Adrenal gland (tissue), 19 donors: ENCODE measurements at places on chromosomes 6 and 20.

GRCh38 chr6:26478985-26479278 lies 21.2 kb upstream of the BTN1A1 start:
- H3K36me3 ChIP-seq: no peaks in the 10 kb centered on the region
- DNase-seq: no peak
- no peaks in the 10 kb centered on the region for H3K27me3 ChIP-seq
- H3K4me1 ChIP-seq: peaks cover 14% of the 10 kb centered on the region
- no peak overlapping the region for H3K27ac ChIP-seq
- H3K4me3 ChIP-seq: no peak overlapping the region

DNA sequence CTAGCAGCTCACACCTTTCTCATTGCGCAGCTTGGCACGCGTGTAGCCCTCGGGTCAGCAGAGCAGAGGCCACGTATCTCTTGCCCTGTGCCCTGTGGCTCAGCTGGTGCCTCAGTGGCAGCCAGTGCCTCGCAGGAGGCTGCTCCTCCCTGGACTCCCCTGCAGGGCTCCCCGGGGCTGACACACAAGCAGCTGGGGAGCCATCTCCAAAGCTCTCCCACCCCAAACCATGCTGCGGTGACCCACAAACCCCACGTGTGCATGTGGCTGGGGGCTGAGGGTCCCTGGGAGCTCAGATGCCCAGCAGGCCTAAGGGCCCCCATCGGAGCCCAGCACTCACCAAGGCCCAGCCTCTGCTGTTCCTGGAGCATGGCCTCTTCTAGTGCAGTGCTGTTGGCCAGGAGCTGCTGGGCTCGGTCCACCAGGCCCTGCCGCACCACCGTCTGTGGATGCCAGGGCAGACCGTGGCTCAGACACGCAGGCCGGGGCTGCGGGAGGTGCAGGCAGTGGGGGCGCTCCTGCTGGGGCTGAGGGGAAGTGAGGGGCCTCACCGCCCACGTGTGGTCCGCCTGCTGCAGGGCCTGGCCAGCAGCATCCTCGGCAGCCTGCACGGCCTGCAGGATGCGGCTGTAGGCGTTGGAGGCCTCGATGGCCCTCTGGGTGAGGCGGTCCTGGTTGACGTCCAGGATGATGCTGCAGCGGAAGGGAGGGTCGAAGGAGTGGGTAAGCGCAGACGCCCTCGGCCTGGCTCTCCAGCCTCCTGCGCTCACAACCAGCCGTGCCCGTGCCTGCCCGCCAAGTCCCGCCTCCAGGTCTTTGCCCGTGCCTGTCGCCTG lies 13.8 kb downstream of the ADRM1 start:
- peaks cover 75% of the 10 kb centered on the region for H3K36me3 ChIP-seq
- no peak overlapping the region for H3K4me3 ChIP-seq
- no peaks in the 10 kb centered on the region for H3K27me3 ChIP-seq

GRCh38 chr6:158050955-158051354 lies 69.3 kb downstream of the SYNJ2 start:
- no peak overlapping the region for H3K27ac ChIP-seq
- H3K27me3 ChIP-seq: no peaks in the 10 kb centered on the region
- no peak overlapping the region for H3K4me3 ChIP-seq
- no peaks in the 10 kb centered on the region for H3K36me3 ChIP-seq
- H3K4me1 ChIP-seq: peaks cover 1% of the 10 kb centered on the region

GRCh38 chr20:19885939-19886660 lies 128.0 kb downstream of the RIN2 start:
- H3K36me3 ChIP-seq: no peaks in the 10 kb centered on the region
- H3K27me3 ChIP-seq: no peaks in the 10 kb centered on the region
- peak overlapping the region; percentile 84 for H3K27ac ChIP-seq
- peak; percentile 84 for DNase-seq
- peaks cover 68% of the 10 kb centered on the region for H3K4me1 ChIP-seq
- no peak overlapping the region for H3K4me3 ChIP-seq

DNA sequence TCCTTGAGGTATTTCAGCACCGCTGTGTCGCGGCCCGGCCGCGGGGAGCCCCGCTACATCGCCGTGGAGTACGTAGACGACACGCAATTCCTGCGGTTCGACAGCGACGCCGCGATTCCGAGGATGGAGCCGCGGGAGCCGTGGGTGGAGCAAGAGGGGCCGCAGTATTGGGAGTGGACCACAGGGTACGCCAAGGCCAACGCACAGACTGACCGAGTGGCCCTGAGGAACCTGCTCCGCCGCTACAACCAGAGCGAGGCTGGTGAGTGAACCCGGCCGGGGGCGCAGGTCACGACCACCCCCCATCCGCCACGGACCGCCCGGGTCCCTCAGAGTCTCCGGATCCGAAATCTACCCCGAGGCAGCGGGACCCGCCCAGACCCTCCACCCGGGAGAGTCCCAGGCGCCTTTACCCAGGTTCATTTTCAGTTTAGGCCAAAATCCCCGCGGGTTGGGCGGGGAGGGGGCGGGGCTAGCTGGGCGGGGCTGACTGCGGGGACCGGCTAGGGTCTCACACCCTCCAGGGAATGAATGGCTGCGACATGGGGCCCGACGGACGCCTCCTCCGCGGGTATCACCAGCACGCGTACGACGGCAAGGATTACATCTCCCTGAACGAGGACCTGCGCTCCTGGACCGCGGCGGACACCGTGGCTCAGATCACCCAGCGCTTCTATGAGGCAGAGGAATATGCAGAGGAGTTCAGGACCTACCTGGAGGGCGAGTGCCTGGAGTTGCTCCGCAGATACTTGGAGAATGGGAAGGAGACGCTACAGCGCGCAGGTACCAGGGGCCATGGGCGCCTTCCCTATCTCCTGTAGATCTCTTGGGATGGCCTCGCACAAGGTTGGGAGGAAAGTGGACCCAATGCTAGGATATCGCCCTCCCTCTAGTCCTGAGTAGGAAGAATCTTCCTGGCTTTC lies 693 bp downstream of the HLA-F start:
- H3K4me1 ChIP-seq: peaks cover 7% of the 10 kb centered on the region
- H3K27me3 ChIP-seq: no peaks in the 10 kb centered on the region
- H3K36me3 ChIP-seq: no peaks in the 10 kb centered on the region
- peak overlapping the region; percentile 98 for H3K4me3 ChIP-seq
- peak; percentile 64 for DNase-seq
- peak overlapping the region; percentile 65 for H3K27ac ChIP-seq

GRCh38 chr6:167338541-167339117 lies 13.7 kb downstream of the TTLL2 start:
- no peak for DNase-seq
- no peaks in the 10 kb centered on the region for H3K27me3 ChIP-seq
- H3K36me3 ChIP-seq: no peaks in the 10 kb centered on the region
- no peak overlapping the region for H3K4me3 ChIP-seq
